Cortex of kidney (tissue), 1 donor: ENCODE measurements at places on chromosomes 7 and 10.

DNA sequence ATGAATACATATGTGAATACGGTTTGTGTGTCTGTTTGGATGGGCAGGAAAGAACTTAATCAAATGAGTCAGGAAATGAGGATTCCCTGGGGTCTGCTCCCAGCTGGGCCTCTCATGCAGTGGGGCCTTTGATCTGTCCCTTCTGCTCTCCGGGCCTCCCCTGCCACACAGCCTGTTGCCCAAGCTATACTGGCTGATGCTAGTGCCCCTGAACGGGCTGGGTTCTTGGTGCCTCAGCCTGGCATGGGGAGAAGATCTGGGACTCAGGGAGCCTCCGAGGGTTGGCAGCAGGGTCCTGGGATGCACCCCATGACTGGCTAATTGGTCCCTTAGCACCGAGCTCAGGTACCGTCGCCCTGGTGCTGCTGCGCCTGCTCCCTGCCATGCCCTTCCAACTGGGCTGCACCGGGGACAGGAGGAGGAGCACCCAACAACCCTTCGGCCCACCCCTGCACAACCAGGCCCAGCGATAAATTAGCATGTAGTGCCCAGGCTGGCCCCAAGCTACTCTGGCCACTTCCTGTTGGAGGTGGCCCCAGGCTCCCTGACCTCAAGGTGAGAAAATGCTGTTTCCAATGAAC lies 59.9 kb upstream of the DUSP5 start:
- DNase-seq = no peak

GRCh38 chr7:116698930-116699721 lies 27.1 kb downstream of the MET start:
- DNase-seq = no peak

DNA sequence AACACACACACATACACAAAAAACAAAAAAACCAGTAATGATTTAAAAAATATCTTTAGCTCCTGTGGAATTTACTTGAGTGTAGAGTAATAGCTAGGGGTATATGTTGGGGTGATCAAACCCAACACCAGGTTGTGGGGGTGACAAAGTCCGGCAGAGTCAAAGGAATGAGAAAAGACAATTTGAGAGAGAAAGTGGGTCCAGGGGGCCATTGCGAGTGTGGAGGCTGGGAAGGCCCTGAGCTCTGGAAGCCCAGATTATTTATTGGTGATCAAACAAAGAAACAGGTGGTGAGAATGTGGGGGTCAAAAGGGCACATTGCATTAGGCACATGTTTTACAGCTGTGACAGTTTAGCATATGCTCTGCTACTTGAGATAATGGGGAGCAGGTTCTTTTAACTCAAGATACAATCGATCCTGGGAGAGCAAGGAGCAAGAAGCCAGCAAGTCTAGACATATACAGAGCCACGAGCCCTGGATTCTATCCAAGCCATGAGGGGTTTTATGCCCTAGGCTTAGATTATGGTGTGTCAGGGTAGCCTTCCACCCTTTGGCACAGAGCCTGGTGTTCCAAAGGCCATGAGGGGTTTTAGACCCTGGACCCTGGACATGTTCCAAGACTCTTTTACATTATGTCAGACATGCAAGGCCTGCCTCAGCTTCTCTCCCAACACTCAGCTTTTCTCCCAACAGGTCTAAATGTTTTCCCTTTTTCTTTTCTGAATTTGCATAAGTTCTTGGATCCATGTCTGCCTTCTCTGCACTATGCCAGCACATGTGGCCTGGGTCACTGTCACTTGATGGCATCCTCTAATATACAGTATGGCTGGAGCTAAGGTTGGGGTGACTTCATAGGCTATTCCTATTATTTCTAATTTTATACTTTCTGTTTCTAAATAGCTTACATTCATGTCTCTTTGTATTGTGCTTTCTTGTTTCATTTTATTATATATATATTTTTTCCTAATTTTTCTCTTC lies 48.6 kb upstream of the MKI67 start:
- DNase-seq = no peak

- no peak for DNase-seq
Observed at GRCh38 chr10:17984056-17984455, 32.3 kb downstream of the SLC39A12 start.

- no peak for DNase-seq
Observed at GRCh38 chr10:122495406-122496340, 34.3 kb downstream of the HTRA1 start.

DNA sequence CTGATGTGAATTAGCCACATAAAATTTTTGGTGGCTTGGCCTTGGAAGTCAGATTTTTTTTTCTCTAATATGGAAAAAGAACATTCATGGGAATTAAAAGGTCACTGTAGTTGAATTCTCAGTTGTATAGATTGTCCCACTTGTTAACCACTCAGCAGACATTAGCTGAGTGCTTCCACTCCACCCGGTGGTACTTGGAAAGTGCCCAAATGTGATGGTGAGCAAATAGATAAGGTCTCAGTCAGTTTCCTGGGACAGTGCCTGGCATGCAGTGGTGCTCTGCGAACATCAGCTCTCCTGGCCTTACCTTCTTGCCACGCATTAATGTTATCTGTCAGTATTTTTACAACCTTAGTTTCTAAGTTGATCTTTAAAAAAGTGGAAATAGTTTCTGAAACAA lies 1.4 kb downstream of the ATP5F1C start:
- DNase-seq = no peak

GRCh38 chr10:47336387-47337134 lies 11.6 kb upstream of the RBP3 start:
- no peak for DNase-seq

GRCh38 chr7:126026421-126027088 lies 1096.9 kb upstream of the POT1 start:
- DNase-seq = no peak

DNA sequence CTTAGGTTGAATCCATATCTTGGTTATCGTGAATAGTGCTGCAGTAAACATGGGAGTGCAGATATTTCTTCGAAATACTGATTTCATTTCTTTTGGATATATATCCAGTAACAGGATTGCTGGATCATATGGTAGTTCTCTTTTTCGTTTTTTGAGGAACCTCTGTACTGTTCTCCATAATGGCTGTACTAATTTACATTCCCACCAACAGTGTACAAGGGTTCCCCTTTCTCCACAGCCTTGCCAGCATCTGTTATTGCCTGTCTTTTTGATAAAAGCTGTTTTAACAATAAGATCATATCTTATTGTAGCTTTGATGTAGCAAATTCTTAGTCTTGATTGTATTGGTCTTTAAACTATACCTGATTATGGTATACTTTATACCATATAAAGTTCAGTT lies 45.3 kb downstream of the ZNRF2 start:
- no peak for DNase-seq

DNA sequence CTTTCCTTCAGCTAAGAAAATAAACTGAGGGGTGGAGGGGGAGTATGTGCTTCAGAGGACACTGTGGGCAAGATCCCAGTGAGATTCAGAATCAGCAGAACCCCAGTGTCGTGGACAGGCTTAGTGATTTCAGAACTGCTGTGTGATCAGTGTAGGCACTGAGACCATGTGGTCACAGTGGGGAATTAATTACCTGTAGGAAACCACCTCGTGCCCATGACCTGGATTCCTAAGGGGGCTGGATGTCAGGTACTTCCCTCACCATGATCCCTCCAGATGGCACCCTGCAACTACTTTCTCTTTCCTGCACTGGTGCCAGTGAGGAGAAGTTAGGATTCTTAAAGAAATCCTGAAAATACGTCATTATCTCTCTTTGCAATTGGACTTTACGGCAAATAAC lies 64.4 kb downstream of the HBP1 start:
- no peak for DNase-seq

- DNase-seq = no peak
Observed at GRCh38 chr10:34817586-34817985, 2.5 kb upstream of the PARD3 start.

- no peak for DNase-seq
Observed at GRCh38 chr7:4172883-4173282, 509.2 kb upstream of the FOXK1 start.

GRCh38 chr10:78762086-78762630 lies 306.6 kb upstream of the ZMIZ1 start:
- no peak for DNase-seq

GRCh38 chr10:102009801-102010425 lies 46.1 kb downstream of the ARMH3 start:
- no peak for DNase-seq

GRCh38 chr10:61781969-61782403 lies 119.3 kb downstream of the CABCOCO1 start:
- no peak for DNase-seq

DNA sequence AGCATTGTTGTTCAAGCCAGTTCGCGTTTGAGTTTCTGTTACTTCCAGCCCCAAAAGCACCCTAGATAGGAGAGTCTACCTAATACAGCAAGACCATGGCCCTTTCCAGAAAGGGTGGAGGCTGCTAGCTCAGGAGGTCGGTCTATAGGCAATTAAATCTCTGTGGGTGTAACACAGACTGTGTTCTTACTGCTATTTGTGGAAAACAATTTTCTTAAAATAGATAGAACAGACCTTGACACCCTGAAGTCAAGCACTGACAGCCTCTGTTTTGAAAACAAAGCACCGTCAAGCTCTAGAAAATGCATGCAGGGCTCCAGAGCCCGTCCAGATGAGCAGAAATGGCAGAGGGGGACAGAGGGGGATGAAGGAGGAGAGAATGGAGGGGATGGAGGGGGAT lies 156.6 kb downstream of the PRKAG2 start:
- DNase-seq = no peak

DNA sequence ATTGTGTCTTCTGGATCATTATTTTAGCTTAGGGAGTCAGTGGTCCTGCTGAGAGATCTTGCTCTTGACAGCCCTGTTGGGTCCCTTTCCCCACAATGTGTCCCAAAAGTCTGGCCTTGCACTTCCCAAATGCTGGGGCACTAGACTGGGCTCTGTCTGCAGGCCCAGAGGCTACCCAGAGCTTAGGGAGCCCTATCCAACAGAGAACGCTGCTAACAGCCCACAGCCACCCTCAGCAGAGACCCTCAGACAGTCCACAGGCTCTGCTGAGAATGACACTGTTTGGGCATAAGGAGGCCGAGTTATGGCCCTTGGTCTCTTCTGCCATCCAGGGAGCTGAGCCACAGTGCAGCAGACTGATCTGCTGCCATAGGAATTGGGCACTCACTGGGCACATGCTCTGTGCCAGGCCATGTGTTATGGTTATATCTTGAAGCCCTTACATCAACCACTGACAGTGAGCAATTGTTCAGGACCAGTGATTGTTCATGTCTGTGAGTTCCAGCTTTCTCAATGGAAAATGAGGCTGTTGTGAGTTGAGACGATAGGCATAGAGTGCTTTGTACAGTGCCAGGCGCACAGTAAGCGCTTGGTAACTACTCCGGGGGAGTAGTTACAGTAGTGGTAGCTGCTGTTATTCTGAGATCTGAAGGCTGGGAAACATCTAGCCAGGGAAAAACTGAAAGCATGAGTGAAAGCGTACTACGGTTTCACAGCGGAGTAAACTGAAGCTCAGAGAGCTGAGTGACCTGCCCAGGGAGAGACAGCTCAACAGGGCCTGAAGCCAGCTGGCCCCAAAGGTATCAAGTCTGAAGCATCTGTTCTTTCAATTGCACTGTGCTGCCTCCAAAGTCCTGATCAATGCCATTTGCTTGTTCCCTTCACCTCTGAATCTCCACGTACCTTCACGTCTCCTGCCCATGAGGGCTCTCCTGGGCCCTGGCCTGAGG lies 77.6 kb upstream of the PRLHR start:
- DNase-seq = no peak

DNA sequence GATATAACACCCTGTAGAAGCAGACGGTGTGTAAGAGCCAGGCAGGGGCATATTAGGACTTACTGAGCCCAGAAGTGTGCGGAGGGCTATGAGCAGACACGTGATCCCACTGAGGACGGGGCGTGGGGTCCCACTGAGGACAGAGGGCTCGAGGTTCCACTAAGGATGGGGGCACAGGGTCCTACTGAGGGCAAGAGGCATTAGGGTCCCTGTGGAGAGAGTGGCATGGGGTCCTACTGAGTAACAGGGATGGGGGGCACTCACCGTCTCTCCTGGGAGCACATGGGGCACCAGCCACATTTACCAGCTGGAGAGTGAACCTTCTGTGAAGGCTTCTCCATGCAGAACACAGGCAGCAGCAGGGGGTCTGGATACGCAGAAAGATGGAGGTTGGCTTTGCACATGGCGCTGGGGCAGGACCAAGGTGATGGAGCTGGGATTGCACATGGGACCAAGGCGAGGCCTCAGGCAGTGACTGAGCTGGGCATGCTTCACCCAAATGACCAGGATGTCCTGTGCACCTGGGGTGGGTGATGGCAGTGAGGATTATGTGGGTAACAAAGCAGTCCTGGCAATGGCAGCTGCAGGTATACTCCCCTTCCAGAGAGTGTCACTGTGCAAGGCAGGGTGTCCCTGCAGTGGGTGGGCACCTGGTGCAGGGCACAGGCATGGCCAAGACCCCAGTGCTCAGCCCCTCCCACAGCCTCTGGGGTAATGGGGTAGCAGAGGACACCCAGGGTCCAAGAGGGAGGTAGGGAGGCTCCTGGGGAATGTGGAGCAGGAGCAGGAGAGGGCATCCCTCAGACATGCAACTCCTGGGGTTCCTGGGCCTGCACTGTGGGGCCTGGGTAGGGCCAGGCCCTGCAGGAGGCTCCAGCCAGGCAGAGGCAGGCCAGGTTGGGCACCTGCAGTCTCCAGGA lies 278.1 kb downstream of the TCERG1L start:
- DNase-seq = no peak

DNA sequence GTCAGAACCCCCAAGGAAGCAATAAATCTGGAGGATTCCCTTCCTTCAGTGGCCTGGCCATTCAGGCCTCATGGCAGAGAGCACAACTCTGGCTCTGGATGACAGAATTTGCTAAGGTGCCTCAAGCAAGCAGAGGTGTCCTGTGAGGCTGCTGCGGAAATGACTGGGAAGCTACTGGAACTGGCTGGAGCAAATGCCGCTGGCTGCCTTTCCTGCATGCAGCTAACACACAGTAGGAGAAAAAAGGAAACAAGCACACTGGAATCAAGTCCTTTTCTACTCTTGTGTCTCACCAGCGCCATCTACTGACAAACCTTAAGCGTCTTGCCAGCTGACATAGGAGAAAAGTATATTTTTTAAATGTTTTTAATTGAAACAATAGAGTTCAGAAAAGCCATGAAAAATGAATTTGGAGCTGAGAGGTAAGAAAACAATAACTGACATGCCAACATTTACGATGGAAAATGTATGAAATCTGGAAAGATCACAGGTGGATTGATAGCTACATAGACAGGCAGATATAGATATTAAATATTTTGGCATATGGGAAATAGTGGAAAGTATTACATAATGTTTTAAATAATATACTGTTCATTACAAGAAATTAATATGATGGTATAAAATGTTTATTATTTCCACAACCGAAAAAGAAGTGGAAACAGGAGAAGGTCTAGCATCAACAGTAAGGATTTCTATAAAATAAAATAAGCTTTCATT lies 951.6 kb downstream of the ANKRD7 start:
- no peak for DNase-seq
